ENCODE measurements at places on chromosomes 13 and 19. TPM values are rescaled to one million over a fixed set of nuclear protein-coding genes. Genes with fewer than 3 reads are reported as not detected.
A peak's percentile ranks its signal among the peaks of the same experiment; 100 is the strongest.

GRCh38 chr19:945401-946252, 19.8 kb downstream of the ARID3A start:
- no peaks in the 10 kb centered on the region for H3K27me3 ChIP-seq
- H3K27ac ChIP-seq = no peak overlapping the region
- H3K36me3 ChIP-seq = no peaks in the 10 kb centered on the region
- peaks cover 12% of the 10 kb centered on the region for H3K4me1 ChIP-seq
- no peak for DNase-seq

GRCh38 chr13:77653301-77653700, 44.2 kb upstream of the SLAIN1 start:
- no peak overlapping the region for H3K27ac ChIP-seq
- no peaks in the 10 kb centered on the region for H3K4me1 ChIP-seq
- H3K27me3 ChIP-seq = no peaks in the 10 kb centered on the region

DNA sequence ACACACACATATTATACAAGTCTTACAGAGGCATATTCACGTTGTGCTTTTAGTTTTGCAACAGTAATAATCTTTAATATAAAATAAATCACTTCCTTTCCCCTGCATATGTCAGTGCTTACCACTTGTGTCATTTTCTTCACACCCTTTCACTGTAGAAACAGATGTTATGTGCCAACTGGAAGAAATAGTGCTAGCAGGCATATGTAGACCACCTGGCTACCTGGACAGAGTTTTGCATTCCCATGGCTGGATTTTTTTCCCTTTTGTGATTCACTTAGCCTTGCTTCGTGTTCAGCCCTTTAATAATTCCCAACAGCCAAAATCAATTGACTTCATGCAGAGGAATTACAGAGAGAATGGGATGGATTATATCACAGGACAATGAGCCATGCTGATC, 399.1 kb upstream of the SPRY2 start:
- H3K27me3 ChIP-seq = no peaks in the 10 kb centered on the region
- no peaks in the 10 kb centered on the region for H3K36me3 ChIP-seq
- no peak for DNase-seq

Gene LILRA2
- 1.7 TPM for total RNA-seq

- no peaks in the 10 kb centered on the region for H3K36me3 ChIP-seq
- no peak overlapping the region for H3K4me3 ChIP-seq
- H3K4me1 ChIP-seq = peaks cover 7% of the 10 kb centered on the region
- H3K27me3 ChIP-seq = no peaks in the 10 kb centered on the region
These were observed 166.1 kb downstream of the SLC7A1 start for GRCh38 chr13:29429286-29429900.

Gene CADM4
- total RNA-seq = 85.2 TPM

Gene CASP14
- total RNA-seq = not detected

GRCh38 chr19:18514800-18515682, 6.8 kb downstream of the ELL start:
- no peaks in the 10 kb centered on the region for H3K36me3 ChIP-seq
- DNase-seq = peak; percentile 39
- peaks cover 67% of the 10 kb centered on the region for H3K4me1 ChIP-seq
- no peaks in the 10 kb centered on the region for H3K27me3 ChIP-seq

DNA sequence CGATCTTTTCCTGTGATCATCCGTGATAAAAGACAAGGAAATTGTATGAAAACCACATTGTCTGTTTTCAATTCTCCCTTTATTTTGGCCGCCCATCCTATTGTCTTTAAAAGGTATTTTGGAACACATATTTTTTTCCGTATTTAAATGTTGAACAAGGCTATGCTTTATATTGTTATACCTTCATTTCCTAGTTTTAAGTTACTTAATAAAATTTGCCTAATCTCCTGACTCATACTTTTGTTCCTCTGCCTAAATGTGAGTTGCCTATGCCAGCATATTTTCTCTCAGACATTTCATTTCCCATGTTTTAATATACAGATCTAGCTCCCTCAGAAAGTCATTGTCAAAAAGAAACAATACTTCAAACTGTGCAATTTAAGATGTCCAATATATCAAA, 104.2 kb downstream of the SLITRK6 start:
- no peak overlapping the region for H3K4me3 ChIP-seq
- no peaks in the 10 kb centered on the region for H3K27me3 ChIP-seq
- H3K36me3 ChIP-seq = no peaks in the 10 kb centered on the region
- H3K27ac ChIP-seq = no peak overlapping the region

Gene PGLYRP2
- not detected for total RNA-seq

GRCh38 chr13:98103942-98104880, 38.7 kb upstream of the FARP1 start:
- H3K4me1 ChIP-seq = no peaks in the 10 kb centered on the region
- H3K36me3 ChIP-seq = no peaks in the 10 kb centered on the region
- no peak for DNase-seq
- no peak overlapping the region for H3K4me3 ChIP-seq

GRCh38 chr13:21106089-21106488, 44.7 kb upstream of the LATS2 start:
- H3K27me3 ChIP-seq = no peaks in the 10 kb centered on the region
- H3K4me3 ChIP-seq = no peak overlapping the region
- no peaks in the 10 kb centered on the region for H3K4me1 ChIP-seq
- DNase-seq = no peak
- H3K36me3 ChIP-seq = no peaks in the 10 kb centered on the region

DNA sequence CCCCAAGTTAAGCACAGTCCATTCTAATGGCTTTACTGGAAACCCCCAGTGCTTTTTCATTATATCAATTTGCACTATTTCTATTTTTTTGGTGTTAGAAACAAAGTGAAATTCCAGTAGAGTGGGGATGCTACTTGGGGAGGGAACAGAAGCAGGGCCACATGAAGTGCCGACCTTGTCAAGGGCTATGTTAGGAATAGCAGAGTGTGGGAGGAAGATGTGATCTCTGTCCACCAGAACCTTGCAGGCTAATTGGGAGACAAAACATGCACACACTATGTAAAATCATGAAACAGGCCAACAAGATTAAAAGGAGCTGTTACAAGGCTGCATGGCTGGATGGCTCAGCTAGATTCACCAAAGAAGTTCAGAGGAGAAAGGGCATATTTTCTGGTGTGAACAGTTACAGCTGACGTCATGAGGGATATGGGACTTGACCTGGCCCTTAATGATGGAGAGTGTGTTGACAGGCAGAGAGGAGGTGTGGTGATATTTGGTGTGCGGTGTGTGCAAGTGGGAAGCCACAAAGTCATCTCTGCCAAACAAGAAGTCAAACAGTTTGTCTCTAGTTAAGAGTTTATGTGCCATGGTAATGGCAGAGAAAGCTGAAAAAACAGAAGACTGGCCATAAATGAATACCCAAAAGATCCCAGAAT, 318.4 kb upstream of the MAB21L1 start:
- no peaks in the 10 kb centered on the region for H3K4me1 ChIP-seq
- H3K4me3 ChIP-seq = no peak overlapping the region
- no peaks in the 10 kb centered on the region for H3K36me3 ChIP-seq
- H3K27ac ChIP-seq = no peak overlapping the region
- H3K27me3 ChIP-seq = no peaks in the 10 kb centered on the region

Gene NOSIP
- 43.0 TPM for total RNA-seq

DNA sequence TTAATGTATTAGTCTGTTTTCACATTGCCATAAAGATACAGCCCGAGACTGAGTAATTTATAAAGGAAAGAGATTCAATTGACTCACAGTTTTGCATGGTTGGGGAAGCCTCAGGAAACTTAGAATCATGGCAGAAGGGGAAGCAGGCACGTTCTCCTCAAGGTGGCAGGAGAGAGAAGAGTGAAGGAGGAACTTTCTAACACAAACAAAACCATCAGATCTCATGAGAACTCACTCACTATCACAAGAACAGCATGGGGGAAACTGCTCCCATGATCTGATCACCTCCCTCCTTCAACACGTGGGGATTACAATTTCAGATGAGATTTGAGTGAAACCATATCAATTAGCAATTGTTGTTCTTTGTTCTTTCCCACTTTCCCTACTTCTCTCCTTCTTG, 689.0 kb upstream of the SLITRK1 start:
- H3K27ac ChIP-seq = no peak overlapping the region
- no peaks in the 10 kb centered on the region for H3K27me3 ChIP-seq
- no peaks in the 10 kb centered on the region for H3K36me3 ChIP-seq
- no peaks in the 10 kb centered on the region for H3K4me1 ChIP-seq
- DNase-seq = no peak

Gene GJB2
- 0.60 TPM for total RNA-seq

- no peak for DNase-seq
- no peaks in the 10 kb centered on the region for H3K36me3 ChIP-seq
- no peak overlapping the region for H3K4me3 ChIP-seq
- H3K27ac ChIP-seq = no peak overlapping the region
These were observed 757 bp downstream of the FBN3 start for GRCh38 chr19:8148410-8149260.

DNA sequence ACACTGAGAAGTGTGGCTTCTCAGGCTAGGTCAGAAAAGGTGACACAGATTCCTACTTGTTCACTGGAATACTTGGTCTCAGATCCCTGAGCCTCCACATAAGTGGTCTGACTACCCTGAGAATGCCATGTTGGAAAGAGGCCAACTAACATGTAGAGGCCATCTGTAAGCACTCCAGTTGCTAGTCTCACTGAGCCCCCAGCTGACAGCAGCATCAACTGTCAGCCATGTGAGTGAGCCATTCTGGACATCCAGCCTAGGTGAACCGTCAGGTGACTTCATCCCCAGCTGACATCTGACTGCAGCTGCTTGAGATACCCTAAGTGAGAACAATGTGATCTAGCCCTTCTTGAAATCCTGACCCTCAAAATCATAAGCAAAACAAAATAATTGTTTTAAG, 18.1 kb upstream of the ARL11 start:
- H3K4me1 ChIP-seq = no peaks in the 10 kb centered on the region
- H3K27ac ChIP-seq = no peak overlapping the region
- no peak for DNase-seq
- H3K4me3 ChIP-seq = no peak overlapping the region
- H3K27me3 ChIP-seq = no peaks in the 10 kb centered on the region

Gene TMEM91
- 20.3 TPM for total RNA-seq

GRCh38 chr13:47893527-47893926, 107.5 kb downstream of the SUCLA2 start:
- H3K36me3 ChIP-seq = peaks cover 8% of the 10 kb centered on the region
- H3K4me1 ChIP-seq = no peaks in the 10 kb centered on the region
- H3K27ac ChIP-seq = no peak overlapping the region
- no peak for DNase-seq
- H3K4me3 ChIP-seq = no peak overlapping the region

DNA sequence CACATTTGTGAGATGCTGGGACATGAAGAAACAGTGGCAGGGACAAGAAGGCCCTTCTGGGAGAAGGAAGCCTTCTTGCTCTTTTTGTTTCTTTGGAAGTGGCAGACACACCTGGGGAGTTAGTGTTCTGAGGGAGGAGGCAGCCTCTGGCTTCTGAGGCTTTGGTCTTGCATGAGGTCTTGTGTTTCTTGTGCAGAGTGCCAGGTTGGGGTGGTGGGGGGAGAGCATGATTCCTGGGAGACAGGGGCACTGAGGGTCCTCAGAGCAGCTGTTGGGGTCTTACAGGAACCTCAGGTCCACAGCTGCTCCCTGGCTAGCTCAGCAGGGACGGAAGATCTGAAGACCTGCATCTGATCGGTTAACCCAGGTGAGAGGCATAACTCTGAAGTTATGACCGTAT, 167.5 kb upstream of the ZNF536 start:
- H3K36me3 ChIP-seq = no peaks in the 10 kb centered on the region
- H3K27me3 ChIP-seq = no peaks in the 10 kb centered on the region
- no peak overlapping the region for H3K4me3 ChIP-seq
- DNase-seq = no peak
- H3K4me1 ChIP-seq = no peaks in the 10 kb centered on the region

DNA sequence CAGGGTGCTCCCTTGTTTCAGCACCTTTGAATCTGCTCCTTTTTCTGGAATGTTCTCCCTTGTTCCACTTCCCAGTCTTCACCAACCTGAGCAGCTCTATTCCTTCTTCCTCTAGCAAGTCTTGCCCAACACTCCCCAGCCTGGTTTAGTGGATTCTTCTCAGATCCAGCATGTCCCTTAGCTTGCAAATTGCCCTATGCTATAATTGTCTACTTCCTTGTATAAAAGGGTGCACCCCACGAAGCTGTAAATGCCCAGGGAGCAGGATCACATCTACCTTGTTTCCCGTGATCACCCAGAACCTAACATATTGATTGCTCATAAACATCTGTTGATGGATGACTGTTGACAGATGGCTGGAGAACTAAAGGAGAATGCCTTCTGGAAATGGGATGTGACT, 93.2 kb upstream of the C1QTNF9B start:
- H3K27me3 ChIP-seq = no peaks in the 10 kb centered on the region
- no peaks in the 10 kb centered on the region for H3K36me3 ChIP-seq
- no peak for DNase-seq

Gene ZNF525
- total RNA-seq = 9.6 TPM

GRCh38 chr13:23788459-23788858, 100.7 kb downstream of the MIPEP start:
- H3K27me3 ChIP-seq = no peaks in the 10 kb centered on the region
- no peak overlapping the region for H3K27ac ChIP-seq
- no peaks in the 10 kb centered on the region for H3K4me1 ChIP-seq

DNA sequence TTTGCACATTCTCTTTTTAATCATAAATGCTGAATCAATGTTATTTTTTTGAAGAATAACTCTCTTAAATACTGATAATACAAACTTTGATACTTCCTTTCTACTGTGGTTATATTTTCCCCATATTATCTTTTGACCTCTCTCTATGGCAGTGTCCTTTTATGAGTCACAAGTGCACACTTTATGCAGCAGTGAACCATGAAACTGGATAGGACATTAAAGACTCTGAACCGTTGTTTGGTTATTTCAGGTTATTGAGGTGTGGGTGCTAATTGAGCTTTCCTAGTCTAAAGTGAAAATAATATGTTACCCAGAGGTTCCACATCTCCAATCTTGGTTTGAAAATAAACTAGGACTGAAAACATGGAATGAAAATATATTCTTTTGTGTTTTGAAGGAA, 71.4 kb downstream of the DGKH start:
- no peaks in the 10 kb centered on the region for H3K4me1 ChIP-seq
- H3K27me3 ChIP-seq = no peaks in the 10 kb centered on the region
- DNase-seq = no peak
- no peak overlapping the region for H3K4me3 ChIP-seq

DNA sequence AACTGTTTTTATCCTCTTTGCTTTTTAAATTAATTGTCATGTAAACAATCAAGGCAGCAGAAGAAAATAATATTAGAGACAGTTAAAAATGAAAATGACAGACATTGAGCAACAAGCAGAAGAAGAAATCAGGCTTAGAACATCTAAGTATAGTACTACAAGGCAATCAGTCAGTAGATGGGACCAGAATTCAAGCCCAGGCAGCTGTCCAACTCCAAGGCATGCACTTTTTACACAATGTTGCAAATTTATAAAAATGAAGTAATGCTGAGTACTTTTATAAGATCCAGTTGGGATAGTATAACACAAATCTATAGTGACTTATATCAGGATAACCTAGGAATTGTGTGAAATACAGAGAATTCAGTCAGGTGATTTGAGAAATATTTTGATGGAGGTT, 2815.8 kb downstream of the PCDH9 start:
- H3K27me3 ChIP-seq = no peaks in the 10 kb centered on the region
- no peak for DNase-seq
- no peak overlapping the region for H3K27ac ChIP-seq
- no peak overlapping the region for H3K4me3 ChIP-seq

Gene GJA3
- not detected for total RNA-seq

GRCh38 chr19:16420336-16420676, 51.5 kb downstream of the EPS15L1 start:
- H3K36me3 ChIP-seq = peaks cover 4% of the 10 kb centered on the region
- no peaks in the 10 kb centered on the region for H3K4me1 ChIP-seq
- DNase-seq = no peak
- H3K27me3 ChIP-seq = no peaks in the 10 kb centered on the region
- no peak overlapping the region for H3K4me3 ChIP-seq

Gene DACT3
- total RNA-seq = 7.4 TPM

Data from tibial nerve (tissue), 4 donors.